ENCODE measurements at places on chromosomes 7 and 10.

- DNase-seq = no peak
Observed at GRCh38 chr7:157553256-157553655, 216.5 kb downstream of the DNAJB6 start.

GRCh38 chr7:26587536-26587935 is 276.9 kb downstream of the SKAP2 start:
- no peak for DNase-seq

DNA sequence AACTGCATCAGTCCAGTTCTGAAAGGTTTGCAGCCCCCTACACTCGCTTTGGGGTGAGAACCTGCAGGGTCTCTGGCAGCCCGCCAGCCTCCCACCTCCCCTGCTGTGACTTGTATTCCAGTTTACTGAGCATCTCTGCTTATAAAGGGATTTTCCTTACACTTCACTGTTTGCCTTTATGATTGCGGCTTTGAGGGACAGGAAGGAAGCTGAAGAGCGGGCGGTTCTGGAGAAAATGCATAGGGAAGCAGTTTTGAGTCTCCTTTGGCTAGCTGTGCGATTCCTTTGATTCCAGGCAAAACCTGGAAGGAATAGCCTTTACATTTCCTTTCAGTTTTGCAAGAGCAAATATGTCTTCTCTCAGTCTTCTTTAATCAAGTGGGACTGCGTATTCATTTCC is 65.0 kb upstream of the TRIM8 start:
- no peak for DNase-seq

DNA sequence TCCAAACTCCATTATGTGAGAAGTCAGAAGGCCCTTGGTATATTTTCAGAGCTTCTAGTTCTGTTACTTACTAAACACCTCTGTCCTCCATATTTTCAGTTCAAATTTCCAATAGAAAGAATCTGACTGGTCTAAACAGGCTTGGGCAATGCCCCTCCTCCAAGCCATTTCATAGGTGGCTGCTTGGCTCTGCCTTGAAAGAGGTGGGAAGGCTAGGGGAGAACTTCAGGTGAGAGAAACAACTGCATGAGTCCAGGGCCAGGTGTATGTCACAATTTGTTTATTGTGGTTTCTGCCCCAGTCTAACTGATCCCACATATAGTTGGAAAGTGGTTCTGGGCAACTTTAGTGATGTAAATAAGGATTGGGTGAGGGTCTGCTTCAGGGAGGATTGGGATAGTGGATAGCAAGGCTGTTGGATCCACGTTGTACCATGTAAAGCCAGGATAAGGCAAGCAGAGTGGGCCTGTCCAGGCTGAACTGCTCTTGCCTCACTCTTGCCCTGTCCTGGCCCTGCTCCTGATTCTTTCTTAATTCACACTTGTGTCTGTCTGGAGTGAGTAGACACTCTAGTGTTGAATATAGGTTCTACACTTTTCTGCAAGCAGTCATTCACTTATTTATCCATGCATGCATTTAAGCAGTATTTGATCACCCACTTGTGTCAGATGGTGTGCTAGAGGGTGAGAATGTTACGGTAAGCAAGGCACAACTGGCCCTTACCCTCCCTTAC is 67.5 kb upstream of the COMTD1 start:
- DNase-seq = no peak

DNA sequence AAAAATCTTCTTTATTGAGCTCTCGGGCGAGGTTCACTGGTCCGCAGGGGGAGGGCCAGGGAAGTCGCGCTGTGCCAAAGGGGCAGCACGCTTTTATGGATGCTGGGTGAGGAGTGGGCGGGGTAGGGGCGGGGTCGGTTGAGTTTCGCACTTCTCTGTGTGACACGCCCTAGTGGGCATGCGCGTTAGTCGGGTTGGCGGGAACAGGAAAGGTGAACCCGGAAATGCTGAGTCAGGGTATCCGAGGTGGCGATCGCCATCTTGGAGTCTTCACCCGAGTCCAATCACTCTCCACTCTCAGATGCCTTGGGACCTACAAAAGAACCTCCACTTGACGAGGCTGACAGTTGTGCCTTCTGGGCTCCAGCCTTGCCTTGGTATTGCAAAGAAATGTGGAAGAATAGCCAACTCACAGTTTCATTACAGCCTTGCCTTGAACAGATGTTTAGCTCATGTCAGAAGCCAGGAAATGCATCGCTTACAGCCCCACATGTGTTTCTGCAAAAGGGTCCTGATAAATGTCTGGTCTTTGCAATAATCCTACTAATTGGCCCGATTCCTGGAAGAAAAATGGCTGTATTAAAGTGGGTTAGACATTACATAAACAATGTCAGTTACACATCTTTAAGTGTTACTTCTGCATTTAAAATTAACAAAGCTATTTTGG is 64.1 kb downstream of the AHR start:
- DNase-seq = no peak

- DNase-seq = no peak
Observed at GRCh38 chr7:30813466-30813865, 42.2 kb downstream of the MINDY4 start.

DNA sequence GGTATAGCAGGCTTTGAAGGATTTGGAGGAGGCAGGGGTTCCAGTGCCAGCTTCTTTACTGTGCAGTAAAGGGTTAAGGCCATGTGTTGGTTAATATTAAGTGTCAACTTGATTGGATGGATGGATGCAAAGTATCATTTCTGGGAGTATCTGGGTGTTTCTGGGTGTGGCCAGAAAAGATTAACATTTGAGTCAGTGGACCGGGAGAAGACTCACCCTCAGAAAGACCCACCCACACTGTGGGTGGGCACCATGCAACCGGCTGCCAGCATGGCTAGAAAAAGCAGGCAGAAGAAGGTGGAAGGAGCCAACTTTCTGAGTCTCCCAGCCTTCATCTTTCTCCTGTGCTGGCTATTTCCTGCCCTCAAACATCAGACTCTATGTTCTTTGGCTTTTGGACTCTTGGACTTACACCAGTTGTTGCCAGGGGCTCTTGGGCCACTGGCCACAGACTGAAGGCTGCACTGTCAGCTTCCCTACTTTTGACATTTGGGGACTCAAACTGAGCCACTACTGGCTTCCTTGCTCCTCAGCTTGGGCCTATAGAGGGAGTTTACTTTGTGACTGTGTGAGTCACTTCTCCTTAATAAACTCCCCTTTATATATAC is 6.8 kb upstream of the TRUB1 start:
- DNase-seq = no peak

GRCh38 chr7:77262316-77262715 is 62.7 kb upstream of the FGL2 start:
- DNase-seq = no peak

DNA sequence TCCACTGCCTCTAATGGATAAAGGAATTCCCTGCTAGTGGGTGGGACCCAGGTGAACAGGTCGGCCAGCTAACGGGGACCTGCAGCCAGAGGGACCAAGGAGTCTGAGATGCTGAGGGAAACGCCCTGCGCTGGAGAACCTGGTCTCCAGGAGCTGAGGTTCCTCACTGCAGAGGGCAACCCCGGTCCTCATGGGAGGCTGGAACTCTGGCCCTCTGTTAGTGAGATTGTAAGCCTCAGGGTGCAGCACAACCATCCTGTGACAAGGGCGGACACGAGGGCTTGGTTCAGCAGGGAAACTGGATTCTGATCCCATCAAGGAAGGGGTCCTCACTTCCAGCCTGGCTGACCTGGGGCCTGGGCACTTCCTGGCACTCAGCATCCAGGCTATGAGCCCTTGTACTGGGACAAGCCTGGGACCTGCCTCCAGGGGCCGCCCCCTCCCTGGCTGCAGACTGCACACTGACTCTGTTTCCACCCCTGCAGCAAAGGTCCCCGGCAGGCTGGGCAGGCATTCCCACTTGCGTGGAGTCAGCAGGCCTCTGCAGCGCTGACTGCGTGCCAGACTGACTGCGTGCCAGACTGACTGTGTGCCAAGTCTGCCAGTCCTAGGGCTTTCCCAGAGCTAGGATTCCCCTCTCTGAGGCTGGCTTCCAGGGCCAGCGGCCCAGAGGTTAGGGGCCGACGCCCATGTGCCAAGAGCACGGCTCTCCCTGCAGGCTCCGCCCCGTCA is 143.2 kb downstream of the MAPK8 start:
- no peak for DNase-seq

DNA sequence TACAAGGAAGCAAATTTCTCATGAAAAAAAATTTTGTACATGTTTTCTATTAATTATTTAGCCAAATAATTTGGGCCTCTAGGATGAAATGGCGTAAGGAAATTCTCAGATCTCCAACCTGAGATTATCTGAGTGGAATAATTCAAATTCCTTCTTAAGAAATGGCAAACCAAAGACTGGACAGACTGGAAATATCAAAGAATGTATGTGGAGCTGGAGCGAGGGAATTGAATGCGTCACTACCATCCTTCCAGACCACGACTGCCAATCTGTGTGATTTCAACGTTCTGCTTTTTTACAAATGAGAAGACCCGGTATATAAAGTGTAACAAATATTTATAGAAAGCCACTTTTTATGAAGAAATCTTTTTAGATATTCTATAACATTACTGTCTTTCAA is 12.4 kb upstream of the BLNK start:
- no peak for DNase-seq

GRCh38 chr7:47441796-47442604 is 139.9 kb downstream of the TNS3 start:
- DNase-seq = no peak

DNA sequence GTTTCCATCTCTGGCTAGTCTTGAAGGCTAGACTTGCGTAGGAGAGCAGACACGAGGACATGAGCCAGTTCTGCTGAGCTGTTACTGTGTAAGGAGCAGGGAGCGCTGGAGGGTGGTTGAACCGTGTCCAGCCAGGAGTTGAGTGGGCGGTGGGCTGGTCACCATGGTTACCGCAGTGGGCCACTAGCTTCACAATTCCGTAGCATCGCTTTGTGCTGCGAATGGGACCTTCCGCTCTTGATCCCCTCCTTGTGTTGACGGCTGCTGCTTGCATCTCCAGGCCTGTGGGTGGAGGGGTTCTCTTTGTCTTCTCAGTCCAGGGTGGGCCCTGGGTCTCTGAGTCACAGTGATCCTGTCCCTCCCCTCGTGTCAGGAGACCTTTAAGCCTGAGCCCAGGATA is 49.4 kb upstream of the OCM start:
- no peak for DNase-seq

- DNase-seq = no peak
Observed at GRCh38 chr10:507355-507699, 182.1 kb downstream of the DIP2C start.

GRCh38 chr10:29681676-29682448 is 47.1 kb upstream of the SVIL start:
- no peak for DNase-seq

DNA sequence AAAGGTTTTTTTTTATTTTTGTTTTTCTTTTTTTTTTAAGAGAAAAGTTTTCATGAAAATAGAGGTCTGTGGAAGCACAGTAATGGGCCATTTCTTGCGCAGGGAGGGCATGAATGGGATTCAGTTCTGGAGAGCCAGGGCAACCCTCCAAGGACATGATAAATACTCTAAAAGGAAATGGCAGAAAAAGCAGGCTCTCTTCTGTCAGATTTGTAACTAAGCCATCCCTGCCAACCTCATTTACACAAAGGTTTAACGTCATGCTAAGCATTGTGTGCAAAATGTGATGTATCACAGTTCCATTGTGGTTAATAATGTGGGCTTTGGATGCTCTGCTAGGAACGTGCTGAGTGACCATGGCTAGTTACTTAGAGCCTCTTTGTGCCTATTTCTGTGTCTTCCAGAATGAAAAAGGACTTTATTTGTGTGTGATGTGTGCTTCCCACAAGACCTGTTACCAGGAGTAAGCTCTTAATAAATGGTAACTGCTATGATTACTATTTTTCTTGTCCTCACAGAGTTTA is 1095.9 kb upstream of the SORCS1 start:
- no peak for DNase-seq

GRCh38 chr10:128930515-128930914 is 536.5 kb upstream of the MGMT start:
- no peak for DNase-seq

- DNase-seq = no peak
Observed at GRCh38 chr10:34397324-34397723, 417.8 kb downstream of the PARD3 start.

- no peak for DNase-seq
Observed at GRCh38 chr7:47392241-47392759, 189.6 kb downstream of the TNS3 start.

GRCh38 chr7:601595-602340 is 82.1 kb upstream of the PDGFA start:
- DNase-seq = no peak

- no peak for DNase-seq
Observed at GRCh38 chr7:43463401-43463980, 119.4 kb upstream of the STK17A start.

DNA sequence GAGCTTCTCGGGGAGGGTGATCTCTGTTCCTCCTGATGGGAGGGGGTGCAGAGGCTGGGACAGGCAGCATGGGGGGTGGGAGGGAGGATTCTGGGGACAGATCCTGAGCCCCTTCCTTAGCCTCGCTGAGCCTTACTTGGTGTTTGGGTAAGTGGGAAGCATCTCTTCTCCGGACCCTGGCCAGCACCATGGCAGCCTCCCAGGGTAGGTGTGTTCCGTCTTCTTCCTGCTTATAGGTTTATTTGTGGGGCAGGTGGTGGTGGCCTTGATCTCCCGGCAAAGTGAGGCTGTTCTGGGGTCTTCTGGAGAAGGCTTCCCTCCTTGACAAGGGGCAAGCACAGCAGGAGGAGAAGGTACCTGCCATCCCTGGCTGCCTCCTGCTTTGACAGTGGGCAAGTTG is 226.9 kb downstream of the GLRX3 start:
- no peak for DNase-seq

DNA sequence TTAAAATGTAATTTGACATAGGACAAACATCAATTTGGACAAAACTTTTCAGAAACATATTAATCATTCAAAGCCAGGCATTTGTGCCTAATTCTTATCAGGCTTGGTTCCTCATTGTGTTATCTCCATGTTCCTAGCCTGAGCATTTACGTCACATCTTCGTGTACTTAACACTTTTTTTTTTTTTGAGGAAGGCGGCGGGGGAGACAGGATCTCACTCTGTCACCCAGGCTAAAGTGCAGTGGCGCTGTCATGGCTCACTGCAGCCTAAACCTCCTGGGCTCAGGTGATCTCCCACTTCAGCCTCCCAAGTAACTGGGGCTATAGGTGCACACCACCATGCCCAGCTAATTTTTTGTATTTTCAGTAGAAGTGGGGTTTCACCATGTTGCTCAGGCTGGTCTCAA is 19.8 kb downstream of the HNRNPA2B1 start:
- DNase-seq = no peak

DNA sequence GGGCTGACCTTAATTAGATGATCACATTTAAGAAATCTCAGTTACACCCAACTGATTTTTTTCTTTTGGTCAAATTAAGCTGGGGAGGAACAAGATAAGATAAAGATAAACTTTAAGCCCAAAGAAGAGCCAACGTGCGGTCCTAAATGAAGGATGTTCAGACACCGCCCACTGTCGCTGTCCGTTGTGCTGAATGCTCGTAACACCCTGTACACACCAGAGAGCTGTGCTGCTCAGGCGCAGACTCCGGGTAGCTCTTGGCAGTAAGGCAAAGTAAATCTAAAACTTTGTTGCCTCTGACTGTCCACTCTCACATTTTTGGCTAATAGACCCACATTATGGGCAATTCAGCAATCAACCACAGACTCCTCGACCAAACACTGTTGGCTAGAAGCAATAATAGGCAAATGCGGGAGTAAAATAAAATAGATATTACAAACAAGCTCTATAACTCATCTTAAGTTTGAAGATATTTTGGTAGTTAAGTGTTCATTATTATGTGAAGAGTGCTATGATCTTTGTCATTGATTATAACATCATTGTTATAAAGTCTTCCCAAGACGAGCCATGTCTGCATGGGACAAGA is 57.1 kb downstream of the PLPP4 start:
- DNase-seq = peak; percentile 78

- no peak for DNase-seq
Observed at GRCh38 chr10:133529576-133529946, 2.4 kb downstream of the CYP2E1 start.
